ENCODE measurements at places on chromosomes 6 and 20.

DNA sequence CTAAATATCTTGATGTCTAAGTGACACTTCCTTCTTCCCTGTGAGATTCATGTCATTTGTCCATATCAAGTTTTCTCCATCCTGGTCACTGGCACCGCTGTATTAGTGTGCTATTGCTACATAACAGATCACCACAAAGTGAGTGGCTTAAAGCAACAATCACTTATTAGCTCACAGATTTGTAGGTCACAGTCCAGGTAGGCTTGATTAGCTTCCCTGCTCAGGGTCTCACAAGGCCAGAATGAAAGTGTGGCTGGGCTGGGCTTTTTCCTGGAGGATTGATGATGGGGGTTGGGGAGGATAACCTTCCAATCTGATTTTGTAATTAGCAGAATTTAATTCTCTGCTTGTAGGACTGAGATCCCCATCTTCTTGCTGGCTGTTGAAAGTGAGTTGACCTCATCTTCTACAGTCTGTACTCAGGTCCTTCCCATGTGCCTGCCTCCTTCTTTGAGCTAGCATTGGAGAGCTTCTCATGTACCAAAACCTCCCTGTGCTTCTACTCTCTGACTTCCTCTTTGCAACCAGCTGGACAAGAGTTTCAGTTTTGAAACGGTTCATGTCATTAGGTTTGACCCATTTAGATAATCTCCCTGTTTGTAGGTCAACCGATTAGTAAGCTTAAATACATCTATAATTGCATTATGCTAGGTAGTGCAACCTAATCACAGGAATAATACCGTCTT, 152.4 kb upstream of the MAN1A1 start:
- H3K27me3 ChIP-seq: no peaks in the 10 kb centered on the region
- no peak overlapping the region for H3K27ac ChIP-seq
- H3K36me3 ChIP-seq: no peaks in the 10 kb centered on the region
- no peaks in the 10 kb centered on the region for H3K4me1 ChIP-seq

GRCh38 chr20:3784216-3784853, 2.2 kb downstream of the CENPB start:
- no peak overlapping the region for H3K27ac ChIP-seq
- DNase-seq: no peak
- H3K4me3 ChIP-seq: peak overlapping the region; percentile 8
- H3K27me3 ChIP-seq: peaks cover 2% of the 10 kb centered on the region
- H3K36me3 ChIP-seq: peaks cover 8% of the 10 kb centered on the region

DNA sequence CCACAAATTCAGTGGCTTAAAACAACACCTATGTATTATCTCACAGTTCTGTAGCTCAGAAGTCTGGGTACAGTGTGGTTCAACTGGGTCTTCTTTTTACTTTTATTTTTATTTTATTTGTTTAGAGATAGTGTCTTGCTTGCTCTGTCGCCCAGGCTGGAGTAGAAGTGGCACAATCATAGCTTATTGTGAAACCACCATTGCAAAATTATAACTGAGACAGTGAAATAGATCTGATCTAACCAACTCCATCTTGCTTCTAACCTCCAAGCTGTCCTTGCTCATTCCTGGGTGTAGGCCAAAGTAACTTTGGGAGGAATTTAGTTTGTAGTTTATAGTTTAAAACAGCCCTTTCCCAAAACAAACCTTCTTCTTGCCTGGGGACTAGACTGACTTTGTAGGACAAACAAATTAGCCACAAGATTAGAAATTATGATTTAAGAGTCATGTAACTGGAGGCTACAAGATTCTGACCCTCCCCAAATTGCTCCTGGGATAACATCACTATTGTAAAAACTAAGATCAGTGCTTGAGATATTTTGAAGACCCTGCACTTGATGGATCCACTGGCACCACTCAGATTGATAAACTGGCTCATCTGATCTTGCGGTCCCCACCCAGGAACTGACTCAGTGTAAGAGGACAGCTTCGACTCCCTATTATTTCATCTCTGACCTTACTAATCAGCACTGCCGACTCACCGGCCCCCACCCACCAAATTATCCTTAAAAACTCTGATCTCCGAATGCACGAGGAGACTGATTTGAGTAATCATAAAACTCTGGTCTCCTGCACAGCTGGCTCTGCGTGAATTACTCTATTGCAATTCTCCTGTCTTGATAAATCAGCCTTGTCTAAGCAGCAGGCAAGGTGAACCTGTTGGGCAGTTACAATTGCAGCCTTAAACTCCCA, 193.4 kb upstream of the CDYL start:
- no peak overlapping the region for H3K27ac ChIP-seq
- no peaks in the 10 kb centered on the region for H3K4me1 ChIP-seq
- no peak overlapping the region for H3K4me3 ChIP-seq
- no peaks in the 10 kb centered on the region for H3K36me3 ChIP-seq
- no peaks in the 10 kb centered on the region for H3K27me3 ChIP-seq

DNA sequence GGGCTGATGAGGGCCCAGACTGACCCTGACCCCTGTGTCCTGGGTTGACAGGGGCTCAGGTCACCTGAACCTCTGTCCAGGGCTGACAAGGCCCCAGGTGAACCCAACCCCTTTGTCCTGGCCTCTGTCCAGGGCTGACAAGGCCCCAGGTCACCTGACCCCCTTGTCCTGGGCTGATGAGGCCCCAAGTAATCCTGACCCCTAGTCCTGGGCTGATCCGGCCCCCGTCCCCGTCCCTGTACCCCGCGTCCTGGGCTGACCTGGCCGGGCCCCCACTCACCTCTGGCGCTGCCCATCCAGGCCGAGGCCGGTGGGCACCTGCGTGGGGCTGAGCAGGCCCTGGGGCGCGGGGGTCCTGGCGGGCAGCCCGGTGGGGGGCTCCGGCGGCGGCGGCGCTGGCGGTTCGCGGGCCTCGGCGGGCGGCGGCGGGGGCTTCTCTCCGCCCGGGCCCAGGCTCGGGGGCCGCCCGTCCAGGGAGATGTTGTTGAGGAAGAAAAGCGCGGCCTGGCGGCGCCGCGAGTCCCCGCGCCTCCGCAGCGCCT, 379 bp downstream of the CABLES2 start:
- DNase-seq: no peak
- H3K4me1 ChIP-seq: no peaks in the 10 kb centered on the region
- H3K4me3 ChIP-seq: peak overlapping the region; percentile 68

GRCh38 chr6:71334768-71335167, 46.2 kb downstream of the OGFRL1 start:
- no peak overlapping the region for H3K27ac ChIP-seq
- H3K4me1 ChIP-seq: peaks cover 5% of the 10 kb centered on the region
- peak overlapping the region; percentile 27 for H3K4me3 ChIP-seq
- no peaks in the 10 kb centered on the region for H3K27me3 ChIP-seq

- DNase-seq: no peak
- H3K27ac ChIP-seq: no peak overlapping the region
- H3K4me1 ChIP-seq: no peaks in the 10 kb centered on the region
- no peaks in the 10 kb centered on the region for H3K27me3 ChIP-seq
Observed at GRCh38 chr6:154705471-154706113, 27.6 kb upstream of the SCAF8 start.

- H3K36me3 ChIP-seq: no peaks in the 10 kb centered on the region
- no peak for DNase-seq
- H3K27ac ChIP-seq: no peak overlapping the region
- H3K4me1 ChIP-seq: no peaks in the 10 kb centered on the region
Observed at GRCh38 chr6:125808591-125808990, 17.8 kb downstream of the NCOA7 start.

- no peaks in the 10 kb centered on the region for H3K4me1 ChIP-seq
- H3K36me3 ChIP-seq: no peaks in the 10 kb centered on the region
- H3K27me3 ChIP-seq: no peaks in the 10 kb centered on the region
Observed at GRCh38 chr20:45229264-45230056, 8.3 kb downstream of the SEMG2 start.

DNA sequence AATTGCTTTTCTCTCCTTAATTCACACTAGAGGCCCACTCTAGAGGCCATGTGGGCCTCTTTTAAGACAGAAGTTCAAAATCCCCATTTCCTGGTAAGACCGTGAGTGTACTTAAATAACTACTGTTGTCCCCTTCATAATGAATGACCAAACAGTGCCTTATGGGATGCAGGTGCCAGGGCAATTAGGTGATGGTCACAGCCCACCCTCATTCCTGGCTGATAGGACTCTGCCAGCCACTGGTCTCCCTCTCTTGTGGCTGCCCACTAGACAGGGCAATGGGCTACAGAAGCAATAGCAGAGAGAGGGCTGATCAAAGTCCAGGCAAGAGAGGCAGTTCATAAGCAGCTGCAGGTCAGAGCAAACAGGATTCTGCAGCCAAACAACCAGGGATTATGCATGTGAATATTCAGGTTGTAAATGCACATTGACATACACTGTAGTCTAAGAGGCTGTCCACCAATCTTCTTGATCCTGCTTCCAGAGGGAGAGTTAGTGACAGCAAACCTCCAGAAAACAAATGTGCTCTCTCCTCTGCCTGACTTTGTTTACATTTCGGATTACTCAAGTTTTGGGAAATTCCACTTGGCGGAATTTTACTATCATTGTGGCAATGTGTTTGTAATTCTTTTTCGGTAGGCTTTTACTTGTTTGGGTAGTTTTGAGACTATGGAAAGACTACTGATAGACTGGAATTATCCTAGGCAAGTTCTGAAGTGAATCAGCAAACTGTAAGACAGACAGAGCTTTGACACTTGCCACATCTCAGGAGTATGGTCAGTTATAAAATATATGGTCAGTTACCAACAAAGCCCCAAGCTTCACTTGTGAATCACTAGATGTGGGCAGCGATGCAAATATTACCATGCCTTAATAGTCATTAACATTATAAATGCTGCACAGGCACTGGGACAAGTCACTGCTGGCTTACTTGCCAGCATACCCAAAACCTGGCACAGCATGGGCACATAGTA, 12.8 kb downstream of the PTPRK start:
- no peaks in the 10 kb centered on the region for H3K36me3 ChIP-seq
- DNase-seq: no peak
- no peak overlapping the region for H3K27ac ChIP-seq

DNA sequence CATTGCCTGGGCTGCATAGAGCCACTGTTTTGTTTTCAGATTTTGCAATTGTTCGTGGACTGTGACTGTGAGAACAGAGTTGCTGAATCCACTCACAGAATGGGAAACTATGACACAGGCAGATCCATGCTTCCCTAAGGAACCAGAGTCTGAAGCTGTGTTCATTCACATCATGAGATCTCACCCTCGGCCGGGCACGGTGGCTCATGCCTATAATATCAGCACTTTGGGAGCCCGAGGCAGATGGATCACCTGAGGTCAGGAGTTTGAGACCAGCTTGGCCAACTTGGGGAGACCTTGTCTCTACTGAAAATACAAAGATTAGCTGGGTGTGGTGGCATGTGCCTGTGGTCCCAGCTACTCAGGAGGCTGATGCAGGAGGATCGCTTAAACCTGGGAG, 139.2 kb upstream of the SALL4 start:
- H3K27ac ChIP-seq: no peak overlapping the region
- H3K27me3 ChIP-seq: no peaks in the 10 kb centered on the region

DNA sequence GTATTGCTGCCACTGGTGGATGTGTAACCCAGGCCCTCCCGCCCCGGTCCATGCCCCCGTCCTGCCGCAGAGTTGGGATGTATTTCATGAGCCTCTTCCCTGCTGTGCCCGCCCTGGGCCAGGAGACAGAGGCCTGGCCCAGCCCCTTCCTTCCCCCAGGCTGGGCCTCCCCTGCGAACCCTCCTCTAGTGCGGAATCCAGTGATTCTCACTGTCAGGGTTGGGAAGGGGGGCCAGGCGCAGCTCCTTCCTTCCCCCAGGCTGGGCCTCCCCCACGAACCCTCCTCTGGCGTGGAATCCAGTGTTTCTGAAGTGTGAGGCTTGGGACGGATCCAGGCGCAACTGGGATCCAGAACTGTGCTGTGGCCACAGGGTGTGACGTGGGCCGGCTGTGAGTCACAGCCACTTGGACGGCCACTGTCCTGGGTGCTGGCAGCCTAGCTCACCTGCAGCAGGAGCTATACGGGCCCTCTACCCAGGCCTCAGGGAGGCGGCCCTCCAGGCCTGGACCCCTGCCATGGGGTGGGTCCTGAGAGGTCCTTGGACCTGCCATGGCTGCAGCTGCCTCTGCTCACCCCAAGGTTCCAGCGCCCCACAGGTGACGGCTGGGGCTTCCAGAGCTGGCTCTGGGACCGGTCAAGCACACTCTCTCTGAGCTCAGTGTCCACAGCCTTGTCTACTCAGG, 28.3 kb downstream of the COL20A1 start:
- H3K4me3 ChIP-seq: no peak overlapping the region
- H3K4me1 ChIP-seq: no peaks in the 10 kb centered on the region
- H3K27ac ChIP-seq: no peak overlapping the region
- H3K36me3 ChIP-seq: no peaks in the 10 kb centered on the region
- no peak for DNase-seq

DNA sequence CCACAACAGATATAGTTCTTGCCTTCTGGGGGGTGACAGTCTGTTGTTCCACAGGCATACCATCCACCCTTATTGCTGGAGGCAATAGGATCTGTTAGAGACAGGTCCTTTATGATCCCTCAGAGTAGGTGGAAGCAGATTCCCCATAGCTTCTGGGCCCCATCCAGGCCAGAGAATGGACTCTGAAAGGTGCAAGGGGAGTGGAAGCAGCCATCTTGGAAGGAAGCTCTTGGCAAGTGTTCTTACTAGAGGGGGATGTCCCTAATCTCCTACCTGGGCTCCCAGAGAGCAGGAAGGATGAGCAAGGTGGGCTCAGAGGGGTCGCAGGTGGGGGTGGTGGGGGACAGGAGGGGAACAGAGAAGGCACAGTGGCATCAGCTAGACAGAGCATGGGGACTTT, 33.4 kb downstream of the CEBPB start:
- no peaks in the 10 kb centered on the region for H3K36me3 ChIP-seq
- H3K27ac ChIP-seq: no peak overlapping the region
- H3K27me3 ChIP-seq: no peaks in the 10 kb centered on the region
- no peak for DNase-seq

DNA sequence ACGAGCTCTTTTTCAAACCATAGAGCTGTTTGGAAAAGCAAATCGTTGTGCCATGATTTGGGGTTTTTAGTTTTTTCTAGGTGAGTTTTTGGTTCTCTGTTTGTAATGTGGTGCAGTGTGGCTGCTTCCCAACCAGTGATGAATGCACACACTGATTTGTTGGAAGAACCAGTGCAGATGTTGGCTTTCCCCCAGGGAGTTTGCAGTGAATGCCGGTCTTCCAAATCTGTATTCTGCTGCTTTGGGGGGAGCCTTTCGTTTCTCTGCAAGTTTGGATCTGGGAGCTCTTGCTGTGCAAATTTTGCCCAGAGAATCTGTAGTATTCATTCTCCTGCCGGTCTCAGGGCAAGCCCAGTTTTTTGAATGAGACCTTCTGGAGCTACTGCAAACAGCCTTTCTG, 14.5 kb downstream of the HECA start:
- no peak overlapping the region for H3K4me3 ChIP-seq
- H3K36me3 ChIP-seq: no peaks in the 10 kb centered on the region
- no peaks in the 10 kb centered on the region for H3K4me1 ChIP-seq
